ENCODE measurements at places on chromosomes 4 and X. TPM values are rescaled to one million over a fixed set of nuclear protein-coding genes. Genes with fewer than 3 reads are reported as not detected.

The SLC2A9 gene
- total RNA-seq, result 0.38 TPM

The CA5B gene
- 2.5 TPM for total RNA-seq

The MAGEE2 gene
- total RNA-seq, result not detected

The TDO2 gene
- total RNA-seq, result 0.55 TPM

The ZMAT1 gene
- 0.06 TPM for total RNA-seq

The PNCK gene
- total RNA-seq, result 0.21 TPM

The CXCL6 gene
- not detected for total RNA-seq

All from A549 treated with AZD2906 at 1 μM for 4 hours (cell line).